Stimulated activated CD4-positive, alpha-beta T cell treated with anti-CD3 and anti-CD28 coated beads, Interleukin-1b, Interleukin-23, amount 100 ng/mL, for 1 hour (primary cell): ENCODE measurements at places on chromosomes 13 and 19.

GRCh38 chr19:38933544-38933943, 2.8 kb downstream of the MRPS12 start:
- no peak for DNase-seq

- no peak for DNase-seq
These were observed 89.3 kb downstream of the TM9SF2 start for GRCh38 chr13:99590519-99591011.

DNA sequence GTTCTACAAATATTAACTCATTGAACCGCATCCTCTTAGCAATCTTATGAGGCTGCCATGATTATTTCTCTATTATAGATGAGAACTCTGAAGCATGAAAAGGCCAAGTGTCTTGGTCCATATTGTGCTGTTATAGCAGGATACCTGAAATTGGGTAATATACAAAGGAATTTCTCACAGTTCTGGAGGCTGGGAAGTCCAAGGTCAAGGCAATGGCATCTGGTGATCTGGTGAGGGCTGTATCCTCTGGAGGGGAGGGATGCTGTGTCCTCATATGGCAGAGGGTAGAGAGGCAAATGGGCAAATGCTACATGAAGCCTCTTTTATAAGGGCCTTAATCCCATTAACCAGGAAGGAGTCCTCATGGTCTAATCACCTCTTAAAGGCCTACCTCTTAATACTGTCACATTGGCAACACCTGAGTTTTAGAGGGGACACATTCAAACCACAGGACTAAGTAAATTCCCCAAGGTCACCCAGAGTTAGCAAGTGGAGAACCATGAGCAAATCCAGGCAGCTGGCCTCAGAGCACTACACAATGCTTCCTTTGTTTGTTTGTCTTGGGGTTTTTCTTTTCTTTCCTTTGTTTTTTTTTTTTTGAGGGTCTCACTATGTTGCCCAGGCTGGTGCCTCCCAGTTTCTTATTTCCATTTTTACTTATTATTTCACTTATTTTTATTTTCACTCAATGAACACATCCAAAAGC, 55.9 kb upstream of the LATS2 start:
- DNase-seq: no peak

DNA sequence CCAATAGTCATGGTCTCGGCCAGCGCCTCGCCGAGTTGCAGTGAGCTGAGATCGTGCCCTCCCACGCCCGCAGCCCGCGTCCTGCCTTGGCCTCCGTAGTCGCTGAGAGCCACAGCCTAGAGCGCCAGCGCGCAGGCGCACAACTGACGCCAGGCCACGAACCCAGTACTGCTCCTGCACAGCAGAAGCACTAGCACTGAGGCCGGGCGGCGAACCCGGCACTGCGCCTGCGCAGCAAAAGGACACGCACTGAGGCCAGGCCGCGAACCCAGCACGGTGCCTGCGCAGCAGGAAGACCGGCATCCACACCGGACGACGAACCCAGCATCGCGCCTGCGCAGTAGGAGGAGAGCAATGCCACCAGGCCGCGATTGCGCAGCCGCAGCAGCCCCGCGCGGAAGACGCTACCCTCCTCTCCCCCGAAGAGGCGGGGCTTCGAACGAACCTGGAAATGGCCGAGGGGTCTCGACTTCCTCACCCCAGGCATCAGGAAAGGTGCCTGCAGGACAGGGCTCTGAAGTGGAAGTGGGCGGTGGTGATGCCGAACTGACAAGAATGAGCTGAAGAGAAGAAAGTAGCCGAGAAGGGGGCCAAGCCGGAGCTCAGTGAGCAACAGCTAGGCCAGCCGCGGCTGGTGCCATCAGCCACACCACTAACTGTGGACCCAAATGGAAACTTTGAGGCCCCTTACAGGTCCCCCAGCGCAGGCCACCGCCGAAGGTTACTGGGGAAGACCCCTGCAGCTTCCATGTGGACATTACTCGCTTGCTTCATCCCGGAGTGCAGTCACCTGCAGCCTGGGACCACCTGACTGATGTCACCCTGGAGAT, 7.5 kb downstream of the F10 start:
- no peak for DNase-seq

GRCh38 chr13:74895042-74895796, 586.8 kb downstream of the TBC1D4 start:
- DNase-seq: no peak

DNA sequence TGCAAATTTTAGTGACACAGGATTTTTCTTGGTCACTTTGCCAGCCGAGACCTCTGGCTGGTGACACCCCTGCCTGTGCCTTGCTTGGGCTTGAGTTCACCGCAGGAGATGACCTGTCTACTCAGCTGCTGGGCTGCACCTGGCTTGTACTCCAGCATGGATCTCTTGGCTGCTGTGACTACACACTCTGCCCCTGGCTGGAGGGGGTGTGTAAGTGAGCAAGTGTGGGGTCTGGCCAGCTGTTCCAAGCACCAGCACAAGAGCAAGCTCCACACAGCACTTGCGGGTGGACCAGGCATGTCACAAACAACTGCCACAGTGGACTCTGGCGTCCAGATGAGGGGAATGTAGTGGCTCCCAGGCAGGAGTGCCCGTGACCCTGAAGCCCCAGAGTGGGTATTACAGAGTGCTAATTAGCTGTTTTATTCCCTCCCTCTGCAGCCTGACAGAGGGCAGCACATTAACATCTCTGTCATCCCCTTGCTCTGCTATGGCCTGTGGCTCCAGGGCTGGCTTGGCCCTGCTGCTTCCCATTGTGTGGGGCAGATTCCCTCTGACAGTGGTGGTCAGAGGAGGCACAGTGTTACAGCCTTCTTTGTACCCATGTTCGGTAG, 1387.2 kb downstream of the OLFM4 start:
- DNase-seq: no peak

- no peak for DNase-seq
These were observed 1263.1 kb downstream of the PCDH9 start for GRCh38 chr13:65966991-65967451.

DNA sequence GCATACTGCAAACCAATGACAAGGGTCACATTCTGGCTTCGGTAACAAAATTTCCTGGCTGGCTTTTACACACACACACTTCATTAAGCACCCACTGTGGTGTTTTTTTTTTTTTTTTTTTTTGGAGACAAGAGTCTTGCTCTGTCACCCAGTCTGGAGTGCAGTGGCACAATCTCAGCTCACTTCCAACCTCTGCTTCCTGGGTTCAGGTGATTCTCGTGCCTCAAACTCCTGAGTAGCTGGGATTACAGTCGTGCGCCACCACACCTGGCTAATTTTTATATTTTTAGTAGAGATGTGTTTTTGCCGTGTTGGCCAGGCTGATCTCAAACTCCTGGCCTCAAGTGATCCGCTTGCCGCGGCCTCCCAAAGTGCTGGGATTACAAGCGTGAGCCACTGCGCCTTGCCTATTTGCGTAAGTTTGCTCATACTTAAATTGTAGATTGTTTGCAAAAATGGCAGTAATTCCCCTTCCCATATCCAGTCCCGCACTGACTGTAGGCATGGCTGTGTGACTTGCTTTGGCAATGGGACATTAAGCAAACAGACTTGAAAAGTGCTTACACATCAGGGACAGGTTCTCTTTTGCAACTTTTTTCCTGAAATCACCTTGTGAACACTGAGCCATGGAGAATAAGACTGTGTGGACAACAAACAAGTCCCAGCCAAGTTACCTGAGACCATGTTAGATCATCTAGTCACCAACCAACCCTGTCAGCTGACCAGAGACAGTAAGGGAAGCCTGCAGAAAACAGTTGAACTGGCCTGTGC, 42.1 kb upstream of the EBPL start:
- DNase-seq: no peak

- DNase-seq: no peak
These were observed 1.6 kb downstream of the LPAR6 start for GRCh38 chr13:48411147-48411794.

DNA sequence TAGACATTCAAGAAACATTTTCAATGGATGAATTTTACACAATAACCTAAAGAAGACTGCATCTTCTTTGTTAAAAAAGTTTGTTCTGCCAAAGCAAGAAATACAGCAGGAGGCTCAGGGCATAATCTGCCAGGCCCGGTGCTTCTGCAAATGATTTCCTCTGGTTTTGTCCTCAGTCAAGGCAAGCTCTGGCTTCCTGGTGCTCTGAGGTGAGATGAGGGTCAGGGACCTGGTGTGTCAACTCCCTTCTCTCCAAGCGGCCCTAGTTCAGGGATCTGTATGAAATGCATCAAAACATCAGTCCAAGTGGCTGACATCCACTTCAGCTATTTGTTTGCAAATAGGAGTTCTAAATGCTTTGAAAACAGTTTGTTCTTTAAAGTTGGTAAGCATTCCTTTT, 31.6 kb downstream of the LACC1 start:
- no peak for DNase-seq

- DNase-seq: no peak
These were observed 109.3 kb downstream of the COL4A2 start for GRCh38 chr13:110416131-110417025.

DNA sequence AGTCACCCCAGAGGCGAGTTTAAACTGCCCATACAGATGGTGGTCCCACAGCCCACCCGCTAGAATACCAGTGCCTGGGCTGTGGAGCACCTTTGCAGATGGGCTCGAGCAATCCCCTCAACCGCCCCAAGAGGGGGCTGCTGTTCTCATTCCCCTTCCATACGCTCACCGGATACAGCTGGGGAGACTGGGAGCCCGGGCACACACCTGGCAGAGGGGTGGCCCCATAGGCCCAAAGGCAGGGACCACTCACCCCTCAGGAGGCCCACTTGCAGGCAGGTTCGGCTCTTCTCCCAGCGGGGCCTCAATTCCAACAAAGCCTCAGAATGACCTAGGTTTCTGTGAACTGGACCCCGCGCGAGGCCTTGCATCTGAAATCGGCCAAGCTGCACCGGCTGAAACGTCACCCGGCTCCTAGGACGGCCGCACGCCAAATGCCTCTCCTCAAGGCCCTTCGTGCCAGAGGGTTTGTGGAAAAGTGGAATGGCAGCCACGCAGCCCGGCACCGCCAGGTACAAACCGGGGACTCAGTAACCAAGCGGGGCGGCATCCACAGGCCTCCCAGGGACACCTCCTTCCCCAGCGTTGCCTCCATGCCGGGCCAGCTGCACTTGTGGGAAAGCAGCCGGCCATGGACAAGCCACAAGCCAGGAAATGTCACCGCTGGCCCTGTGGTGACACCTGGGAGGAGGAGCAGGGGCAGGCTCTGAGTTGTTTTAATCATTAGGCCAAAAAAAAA, 18.7 kb downstream of the MLLT1 start:
- DNase-seq: no peak

DNA sequence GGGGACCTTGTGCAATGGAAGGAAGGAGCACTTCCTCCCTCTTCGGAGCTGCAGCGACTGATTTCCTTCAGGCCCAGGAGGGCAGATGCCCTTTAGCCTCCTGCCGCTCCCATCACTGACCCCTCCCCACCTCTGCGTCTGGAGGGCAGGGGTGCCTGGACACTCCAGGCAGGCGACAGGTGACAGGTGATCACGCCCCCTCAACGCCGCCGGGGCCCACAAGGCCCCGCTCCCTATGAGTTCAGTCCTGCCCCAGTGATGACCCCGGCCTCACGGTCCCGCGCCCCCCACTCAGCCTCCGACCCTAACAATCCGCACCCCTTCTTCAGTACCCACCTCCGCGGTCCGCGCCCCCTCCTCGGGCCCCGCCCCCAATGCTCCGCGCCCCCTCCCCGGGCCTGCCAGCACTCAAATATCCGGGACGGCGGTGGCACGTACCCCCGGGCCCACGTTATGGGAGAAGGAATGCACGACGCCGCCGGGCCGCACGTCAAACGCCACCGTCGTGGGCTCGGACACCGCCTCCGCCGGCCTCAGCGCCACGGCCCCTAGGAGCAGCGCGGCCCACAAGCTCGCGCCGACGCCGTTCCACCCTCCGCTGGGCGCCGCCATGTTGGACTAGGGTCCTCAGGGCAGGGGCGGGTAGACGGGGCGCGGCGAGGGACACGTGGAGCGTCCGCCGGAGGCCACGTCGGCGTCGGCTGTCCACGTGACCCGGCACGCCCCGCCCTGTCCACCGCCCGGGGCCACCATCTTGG, at the start of gene MYDGF:
Gene MYDGF, minus strand, starts transcription at position 620 of the 758 bp plus-strand sequence. Its CDS starts 8 bp downstream, at position 612.
- peak; percentile 89 for DNase-seq

GRCh38 chr19:37346091-37346490, 24.8 kb upstream of the ZNF527 start:
- DNase-seq: no peak

GRCh38 chr13:39918620-39919236, 263.3 kb downstream of the COG6 start:
- DNase-seq: no peak

DNA sequence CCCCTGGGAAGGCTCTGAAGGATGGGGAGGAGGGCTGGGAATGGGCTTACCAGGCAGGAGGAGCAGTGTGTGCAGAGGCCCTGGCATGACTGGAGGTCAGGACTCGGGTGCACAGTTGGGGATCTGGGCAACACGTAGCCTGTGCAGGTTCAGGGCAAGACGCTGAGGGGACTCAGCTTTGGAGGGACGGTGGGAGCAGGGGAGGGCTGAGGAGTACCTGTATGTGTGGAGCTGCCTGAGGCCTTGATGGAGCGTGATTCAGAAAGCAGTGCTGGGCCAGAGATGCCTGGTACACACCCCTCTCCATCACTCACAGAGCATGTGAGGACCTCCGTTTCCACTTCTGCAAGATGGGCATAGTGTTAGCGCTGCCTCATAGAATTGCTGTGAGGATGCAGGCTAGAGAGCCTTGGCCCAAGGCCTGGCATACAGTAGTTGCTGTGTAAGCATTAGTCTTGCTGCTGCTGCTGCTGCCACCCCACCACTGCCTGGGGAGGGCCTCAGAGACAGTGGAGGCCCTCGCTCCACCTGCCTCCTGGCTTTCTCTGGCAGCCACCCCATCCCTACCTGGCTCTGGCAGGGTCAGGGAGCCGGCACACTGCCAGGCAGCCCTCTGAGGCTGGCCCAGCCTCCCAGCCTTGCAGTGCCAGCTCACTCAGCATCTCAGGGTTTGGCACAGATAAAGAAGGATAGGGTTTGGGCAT, 2.4 kb downstream of the PAK4 start:
- DNase-seq: no peak

DNA sequence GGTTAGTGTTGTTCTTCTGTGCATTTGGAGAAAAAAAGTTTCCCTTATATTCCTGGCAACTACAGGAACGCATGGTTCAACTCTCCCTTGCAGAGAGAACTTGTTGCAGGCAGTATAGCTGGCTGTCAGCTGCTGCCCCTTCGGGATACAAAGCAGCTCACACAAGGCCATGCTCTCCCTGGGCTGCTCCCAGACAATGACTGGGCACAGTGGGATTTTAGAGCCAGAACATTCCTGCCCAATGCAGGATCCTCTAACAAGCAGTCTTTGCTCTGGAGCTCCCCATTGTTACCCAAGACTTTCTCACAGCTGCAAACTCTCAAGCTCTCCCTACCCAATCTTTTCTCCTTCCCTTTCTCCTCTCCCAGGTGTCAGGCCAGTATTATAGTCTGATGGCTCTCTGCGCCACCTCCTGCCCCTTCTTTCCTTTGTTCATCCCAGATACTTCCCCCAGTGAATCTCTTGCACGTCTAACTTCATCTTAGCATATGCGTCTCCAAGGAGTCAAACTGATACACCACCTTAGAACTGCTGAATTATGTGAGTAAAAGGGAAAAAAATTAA, 27.5 kb upstream of the SERPINE3 start:
- DNase-seq: no peak
